Body of pancreas (tissue), 4 donors: ENCODE measurements at places on chromosomes 4 and X.

DNA sequence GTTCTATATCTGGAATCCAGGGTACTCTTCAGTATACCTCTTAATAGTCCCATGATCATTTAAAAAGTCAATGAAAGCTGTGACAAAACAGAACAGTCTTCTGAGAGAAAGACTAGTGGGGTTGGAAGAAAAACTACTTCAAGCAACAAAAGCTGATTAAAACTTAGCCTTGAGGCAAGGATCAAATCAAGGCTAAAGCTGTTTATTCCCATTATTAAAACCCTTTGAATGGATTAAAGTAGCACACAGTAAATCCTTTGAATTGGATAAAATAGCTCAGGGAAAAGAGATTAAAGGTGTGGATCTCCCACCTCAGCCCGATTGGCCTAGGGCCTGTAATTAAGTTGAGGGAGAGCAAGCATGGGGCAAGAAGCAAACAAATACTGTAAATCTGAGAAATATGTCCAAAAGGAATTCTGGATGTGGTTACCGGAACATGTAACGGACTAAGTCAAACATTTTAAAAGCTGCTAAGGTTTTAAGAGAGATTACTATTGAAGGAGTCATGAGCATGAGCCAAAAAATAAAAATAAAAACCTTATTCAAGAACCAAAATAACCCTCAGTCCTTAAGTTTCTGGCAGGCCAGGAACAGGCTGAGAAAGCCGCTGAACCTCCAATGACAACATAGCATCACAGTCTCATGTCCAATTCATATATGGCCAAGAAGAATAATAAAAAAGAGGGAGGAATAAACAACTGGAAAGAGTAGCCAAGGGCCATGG is 257.3 kb upstream of the NEIL3 start:
- DNase-seq, result no peak

- DNase-seq, result no peak
Observed at GRCh38 chrX:19683358-19683757, 168.1 kb upstream of the MAP3K15 start.

GRCh38 chr4:70196857-70197256 is 1.3 kb downstream of the ODAM start:
- DNase-seq, result no peak

DNA sequence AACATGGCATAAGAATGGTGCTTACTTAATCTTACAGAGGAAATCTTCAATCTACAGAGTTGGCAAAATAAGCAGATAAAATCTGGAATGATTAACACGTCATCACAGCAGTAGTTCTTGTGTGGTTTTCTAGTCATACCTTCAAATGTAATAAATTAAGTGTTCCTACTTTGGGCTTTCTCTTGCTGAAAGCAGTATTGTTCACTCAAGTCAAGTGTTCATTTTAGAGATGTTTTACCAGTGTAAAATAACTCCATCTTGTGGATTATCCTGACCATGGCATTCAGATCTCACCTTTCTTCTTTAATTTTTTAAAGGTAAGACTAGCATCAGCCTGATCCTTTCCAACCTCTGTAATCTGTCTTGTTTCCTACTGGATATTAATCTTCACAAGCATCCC is 72.9 kb downstream of the ADAMTS3 start:
- no peak for DNase-seq

GRCh38 chrX:69027181-69028005 is 137.9 kb downstream of the PJA1 start:
- no peak for DNase-seq

GRCh38 chr4:188160406-188160805 is 21.2 kb downstream of the TRIML1 start:
- no peak for DNase-seq

DNA sequence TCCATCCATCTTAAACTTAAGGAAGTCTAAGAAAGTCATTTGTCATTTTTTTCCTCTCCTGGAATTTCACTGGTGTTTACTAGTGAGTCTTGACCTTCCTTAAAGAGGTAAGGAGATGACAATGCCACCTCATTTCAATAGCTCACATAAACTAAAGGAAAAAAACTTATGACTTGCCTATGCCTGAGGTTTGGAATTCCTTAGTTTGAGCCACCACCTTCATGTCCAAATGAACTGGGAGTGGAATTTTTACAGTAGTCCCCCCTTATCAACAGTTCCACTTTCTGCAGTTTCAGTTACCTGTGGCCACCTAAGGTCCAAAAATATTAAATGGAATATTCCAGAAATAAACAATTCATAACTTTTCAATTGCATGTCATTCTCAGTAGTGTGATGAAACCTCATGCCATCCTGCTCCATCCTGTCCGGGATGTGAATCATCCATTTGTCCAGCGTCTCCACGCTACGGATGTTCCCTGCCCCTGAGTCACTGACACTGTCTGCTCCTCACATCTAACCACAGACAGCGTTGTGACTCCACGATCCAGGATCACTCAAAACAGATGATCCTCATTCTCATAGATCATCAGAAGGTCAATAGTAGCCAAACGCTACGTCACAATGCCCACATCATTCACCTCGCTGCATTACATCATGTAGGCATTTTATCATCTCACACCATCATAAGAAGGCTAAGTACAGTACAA is 177.4 kb downstream of the SH3KBP1 start:
- no peak for DNase-seq

GRCh38 chrX:93538575-93538974 is 134.8 kb downstream of the NAP1L3 start:
- DNase-seq, result no peak

- DNase-seq, result no peak
Observed at GRCh38 chr4:13546142-13546940, 2.0 kb upstream of the NKX3-2 start.

DNA sequence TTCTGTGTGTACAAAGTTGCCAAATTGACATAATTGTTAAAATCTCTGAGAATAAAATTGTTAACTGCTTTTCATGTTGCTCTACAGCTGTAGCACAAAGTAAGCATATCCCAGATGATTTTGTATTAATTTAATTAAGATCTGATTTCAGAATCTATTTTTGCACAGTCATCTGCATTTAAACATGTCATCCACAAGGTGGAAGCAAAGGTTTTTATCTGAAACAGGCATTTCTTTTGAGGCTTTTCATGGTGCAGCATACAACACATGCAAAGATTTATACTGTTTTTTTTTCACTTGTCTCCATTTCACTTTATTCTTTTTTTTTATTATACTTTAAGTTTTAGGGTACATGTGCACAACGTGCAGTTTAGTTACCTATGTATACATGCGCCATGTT is 51.2 kb downstream of the GC start:
- no peak for DNase-seq

- peak; percentile 15 for DNase-seq
Observed at GRCh38 chr4:182555997-182556418, 312.8 kb downstream of the TENM3 start.

GRCh38 chr4:81307991-81308390 is 93.0 kb upstream of the PRKG2 start:
- DNase-seq, result no peak

DNA sequence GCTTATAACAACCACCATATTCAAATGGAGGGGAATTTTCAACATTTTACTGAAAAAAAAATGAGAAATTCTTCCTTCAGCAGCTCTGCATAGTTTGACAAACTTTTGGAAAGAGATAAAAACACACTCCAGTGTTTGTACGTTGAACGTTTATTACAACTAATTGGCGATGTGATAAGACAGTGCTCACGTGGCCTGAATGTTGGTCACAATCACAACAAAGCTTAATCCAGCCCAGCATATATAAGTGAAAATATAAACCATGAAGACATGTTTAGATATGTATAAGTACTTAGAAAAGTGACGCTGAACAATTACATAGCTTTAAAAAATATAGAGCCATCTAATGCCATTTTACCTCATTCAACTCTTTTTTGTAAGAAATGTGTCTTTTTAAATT is 28.7 kb downstream of the AP1S2 start:
- no peak for DNase-seq

DNA sequence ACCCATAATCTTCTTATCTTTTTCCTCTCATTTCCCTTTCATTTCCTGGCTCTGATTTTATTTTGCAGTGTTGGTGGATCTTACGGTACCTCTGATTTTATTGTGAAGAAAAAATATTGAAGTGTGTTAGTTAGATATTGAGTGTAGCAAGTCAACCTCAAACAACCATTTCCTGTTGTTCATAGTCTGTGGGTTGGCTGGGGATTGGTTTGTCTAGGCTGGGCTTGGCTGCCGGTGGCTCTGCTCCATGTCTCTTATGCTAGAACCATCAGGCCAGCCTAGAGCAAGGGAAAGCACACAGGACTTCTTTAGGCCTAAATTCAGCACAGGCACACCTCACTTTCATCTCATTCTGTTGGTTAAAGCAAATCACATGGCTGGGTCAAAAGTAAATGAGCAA is 383.1 kb upstream of the LCORL start:
- DNase-seq, result no peak

- DNase-seq, result no peak
Observed at GRCh38 chrX:747176-747575, 116.6 kb downstream of the SHOX start.

- DNase-seq, result peak; percentile 87
Observed at GRCh38 chr4:3384771-3385710, 56.7 kb upstream of the HGFAC start.

GRCh38 chrX:101232316-101232715 is 12.7 kb downstream of the DRP2 start:
- DNase-seq, result no peak

GRCh38 chr4:135492439-135492838 is 1290.8 kb upstream of the PABPC4L start:
- DNase-seq, result no peak

GRCh38 chrX:150616179-150616862 is 47.9 kb downstream of the MTM1 start:
- no peak for DNase-seq

- no peak for DNase-seq
Observed at GRCh38 chrX:1598021-1598875, 6.8 kb downstream of the AKAP17A start.
